Stimulated activated CD8-positive, alpha-beta memory T cell treated with anti-CD3 and anti-CD28 coated beads, Interleukin-7, amount 100 ng/mL, for 48 hours (primary cell): ENCODE measurements at places on chromosomes 2 and 18.

- no peak for DNase-seq
Measured at GRCh38 chr2:29759360-29759759, 162.0 kb downstream of the ALK start.

DNA sequence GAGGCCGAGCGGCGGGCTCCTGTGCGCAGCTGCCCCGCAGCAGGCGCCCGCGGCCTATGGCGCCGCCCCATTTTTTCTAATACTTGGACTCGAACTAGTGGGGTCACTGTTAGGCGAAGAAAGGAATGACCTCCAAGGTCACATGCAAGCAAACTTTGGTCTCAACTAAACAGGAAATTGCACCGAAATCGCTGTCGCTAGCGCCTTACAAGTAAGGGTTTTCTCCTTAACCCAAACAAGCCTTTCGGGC is 339 bp downstream of the ACAA2 start:
- DNase-seq, result no peak

DNA sequence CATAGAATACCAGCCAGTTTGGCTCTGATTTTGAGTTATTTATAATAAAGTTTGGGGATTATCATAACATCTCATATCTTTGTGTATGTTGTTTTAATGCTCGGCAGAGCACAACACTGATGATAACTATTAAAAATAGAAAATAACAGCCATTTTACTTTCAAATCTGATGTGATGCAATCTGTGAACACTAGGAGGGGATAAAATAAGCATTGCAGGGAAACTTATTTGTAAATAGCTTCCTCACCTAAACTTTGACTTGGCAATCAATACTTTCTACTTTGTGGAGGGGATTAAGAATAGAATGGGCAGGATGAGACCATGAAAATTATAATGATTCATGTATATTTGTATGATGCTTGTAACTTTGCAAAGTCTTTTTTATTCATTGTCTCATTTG is 54.4 kb downstream of the USP14 start:
- DNase-seq, result no peak

GRCh38 chr2:205642599-205643356 is 39.5 kb upstream of the NRP2 start:
- DNase-seq, result no peak

DNA sequence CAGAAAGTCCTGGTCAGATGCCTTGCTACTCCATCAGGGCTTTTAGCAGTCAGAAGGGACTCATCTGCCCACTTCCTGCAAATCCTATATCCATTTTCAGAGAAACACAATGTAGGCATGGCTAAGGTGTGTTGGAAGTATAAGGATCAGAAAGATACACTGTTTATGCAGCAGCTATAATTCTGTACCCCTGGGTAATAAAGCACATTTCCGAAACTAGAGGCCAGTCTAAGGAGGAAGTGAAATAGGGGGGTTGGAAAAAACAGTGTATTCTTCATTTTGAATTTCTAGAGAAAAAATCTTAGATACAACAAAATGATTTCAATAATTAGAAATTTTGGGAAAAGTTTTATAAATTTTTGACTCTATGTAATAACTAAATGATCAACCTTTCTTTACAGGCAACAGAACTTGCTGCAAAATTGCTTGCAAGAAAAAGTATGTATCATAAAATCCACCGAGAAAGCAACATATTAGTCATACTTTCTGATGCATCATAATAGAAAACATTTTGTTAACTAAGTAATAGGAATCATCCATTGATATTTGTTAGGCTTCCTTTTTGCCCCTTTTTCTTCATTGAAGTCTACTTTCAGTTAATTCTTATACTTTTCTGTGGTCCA is 47.4 kb downstream of the FSIP2 start:
- DNase-seq, result no peak

- DNase-seq, result no peak
Measured at GRCh38 chr2:877747-878146, 72.9 kb upstream of the SNTG2 start.

DNA sequence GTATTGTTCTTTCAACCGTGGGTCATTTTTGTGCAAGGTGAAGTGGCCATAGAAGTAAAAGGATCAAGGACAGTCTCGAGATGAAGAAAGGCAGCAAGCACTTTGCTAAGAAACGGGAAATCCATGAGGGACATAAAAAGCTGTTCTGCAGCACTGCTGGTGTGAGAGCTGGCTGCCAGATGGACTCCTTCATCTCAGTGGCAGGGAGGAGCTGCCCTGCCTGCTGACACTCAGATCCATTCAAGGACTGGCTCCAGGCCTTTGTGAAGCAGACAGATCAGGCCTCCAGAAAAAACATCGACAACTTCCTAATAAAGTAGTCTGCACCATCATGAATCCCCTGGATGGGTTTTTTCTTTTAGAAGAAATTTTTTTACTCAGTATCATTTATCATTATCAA is 29.5 kb downstream of the RMC1 start:
- no peak for DNase-seq

- no peak for DNase-seq
Measured at GRCh38 chr2:174776675-174777074, 12.4 kb upstream of the CHRNA1 start.

- DNase-seq, result no peak
Measured at GRCh38 chr2:59176737-59177136, 935.6 kb upstream of the FANCL start.

GRCh38 chr2:96085541-96086355 is 30.6 kb downstream of the ADRA2B start:
- DNase-seq, result no peak

DNA sequence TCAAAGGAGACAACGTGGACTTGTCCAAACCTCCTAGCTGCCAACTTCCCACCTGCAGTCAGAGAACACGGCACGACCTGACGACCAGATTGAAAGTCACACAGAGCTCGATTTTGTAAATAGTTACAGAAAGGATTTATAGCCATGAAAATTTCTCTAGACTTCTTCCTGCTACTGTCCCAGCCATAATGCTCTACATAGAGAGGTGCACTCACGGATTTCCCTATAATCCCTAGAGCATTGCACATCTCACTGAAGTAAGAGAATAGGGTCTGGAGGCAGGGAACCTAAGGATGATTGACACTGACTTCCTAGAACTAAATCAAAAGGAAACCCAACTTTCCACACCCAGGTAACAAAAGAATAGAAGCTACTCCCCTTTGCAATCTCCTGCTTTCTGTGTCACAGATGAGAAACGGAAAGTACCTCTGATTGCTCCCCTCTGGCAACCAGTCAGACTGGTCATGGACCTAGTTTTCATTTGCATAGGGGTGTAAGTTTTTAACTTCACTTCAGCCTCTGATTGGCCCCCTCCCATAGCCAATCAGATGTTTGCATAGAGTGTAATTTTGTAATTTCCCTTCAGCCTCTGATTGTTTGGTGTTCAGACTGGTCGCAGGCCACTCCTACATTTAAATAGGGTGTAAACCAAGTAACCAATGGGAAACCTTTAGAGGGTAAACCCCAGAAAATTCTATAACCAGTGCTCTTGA is 58.6 kb upstream of the FBXO11 start:
- DNase-seq, result no peak

GRCh38 chr2:141439524-141439923 is 691.3 kb downstream of the LRP1B start:
- no peak for DNase-seq

DNA sequence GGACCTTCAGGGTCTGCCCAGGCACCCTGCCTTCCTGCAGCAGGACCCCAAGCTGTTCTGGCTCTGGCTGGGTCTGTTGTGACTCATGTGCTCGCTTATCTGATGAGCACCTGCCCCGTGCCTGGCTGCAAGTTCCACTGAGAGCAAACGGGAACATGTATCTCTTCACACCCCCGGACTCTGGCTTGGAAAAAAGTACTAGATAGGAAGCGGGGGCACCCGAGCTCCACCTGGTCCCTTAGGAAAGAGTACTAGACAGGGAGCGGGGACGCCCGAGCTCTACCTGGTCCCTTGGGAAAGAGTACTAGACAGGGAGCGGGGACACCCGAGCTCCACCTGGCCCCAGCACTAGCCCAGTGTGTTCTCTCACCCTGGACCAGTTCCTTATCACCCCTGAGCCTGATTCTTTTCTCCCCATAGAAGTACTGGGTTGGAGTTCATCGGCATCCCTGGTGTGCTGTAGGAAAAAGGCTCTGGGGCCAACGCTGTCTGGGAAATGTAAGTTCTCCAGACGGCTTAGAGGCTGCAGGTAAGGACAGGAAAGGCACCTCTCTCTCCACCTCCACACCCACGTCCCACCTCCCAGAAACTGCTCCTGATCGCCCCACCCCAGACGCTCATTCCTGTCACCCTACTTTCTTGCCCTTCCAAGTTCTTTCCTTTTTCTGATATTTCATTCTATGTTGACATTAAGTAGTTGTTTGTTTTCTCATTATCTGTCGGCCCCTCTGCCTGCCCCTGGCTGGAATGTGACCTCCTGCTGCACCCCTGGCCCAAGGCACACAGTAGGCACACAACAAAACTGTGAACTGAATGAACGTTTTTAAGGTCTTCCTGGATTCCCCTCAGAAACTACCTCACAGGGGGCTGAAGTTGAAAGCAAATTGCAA is 40.2 kb downstream of the HDAC4 start:
- DNase-seq, result no peak

GRCh38 chr2:104849618-104850141 is 4.2 kb upstream of the POU3F3 start:
- DNase-seq, result no peak

GRCh38 chr2:15820257-15820566 is 120.1 kb upstream of the MYCN start:
- no peak for DNase-seq

- no peak for DNase-seq
Measured at GRCh38 chr2:232883116-232883721, 13.2 kb downstream of the SNORC start.

DNA sequence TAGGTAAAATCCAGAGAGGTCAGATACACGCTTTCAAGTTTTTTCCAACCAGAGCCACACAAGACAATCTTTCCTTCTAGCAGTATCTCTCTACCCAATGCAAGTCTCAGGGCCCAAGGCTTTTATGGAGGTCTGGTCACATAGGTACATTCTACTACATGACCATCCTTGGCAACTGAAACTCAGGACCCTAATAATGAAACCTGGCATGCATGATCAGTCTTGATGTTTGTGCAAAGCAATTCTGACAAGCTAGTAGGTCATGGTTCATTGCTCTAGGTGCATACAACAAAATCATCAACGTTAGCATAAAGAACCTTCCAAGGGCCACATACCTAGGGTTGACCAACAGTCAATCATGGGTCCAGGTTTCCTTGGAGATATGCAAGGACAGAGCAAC is 33.2 kb upstream of the CCDC88A start:
- DNase-seq, result no peak

DNA sequence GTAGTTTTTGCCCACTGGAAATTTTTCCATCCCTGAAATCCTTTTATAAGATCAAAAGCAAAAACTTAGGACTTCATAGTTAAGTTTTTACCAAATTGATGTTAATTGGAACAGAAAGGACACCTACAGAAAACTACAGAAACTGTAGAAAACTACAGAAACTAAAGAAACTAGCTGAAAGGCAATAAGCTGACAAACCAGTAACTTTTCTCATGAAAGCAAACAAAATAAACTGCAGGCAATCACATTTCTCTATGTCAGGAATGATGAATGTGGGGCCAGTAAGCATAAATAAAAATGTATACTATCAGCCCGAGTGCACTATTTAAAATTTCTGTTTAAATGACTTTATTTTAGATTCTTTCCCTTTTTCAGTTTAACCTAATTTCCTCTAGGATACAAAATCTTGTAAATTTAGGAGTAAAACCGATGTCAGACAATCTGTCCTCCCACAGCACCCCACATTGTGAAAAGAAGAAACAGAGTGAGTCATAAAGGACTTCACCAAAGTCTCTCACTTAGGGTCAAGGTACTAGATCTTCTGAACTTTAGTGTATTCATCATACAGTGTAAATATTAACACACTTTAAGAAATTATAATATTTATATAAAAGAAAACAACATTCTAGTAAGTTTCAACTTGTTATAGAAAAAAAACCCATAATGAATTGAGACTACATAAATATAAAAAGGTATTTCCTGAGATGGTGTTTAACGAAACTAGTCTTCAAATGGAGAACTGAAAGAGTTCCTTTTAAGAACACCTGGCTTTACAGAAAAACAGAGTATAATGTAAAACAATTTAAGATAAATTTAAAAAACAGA is 46.6 kb downstream of the USP40 start:
- DNase-seq, result no peak

- DNase-seq, result no peak
Measured at GRCh38 chr18:31497836-31498573, at the start of gene DSG2. DSG2 (plus strand) TSS chr18:31498177; CDS start chr18:31498252, 75 bp downstream.

- no peak for DNase-seq
Measured at GRCh38 chr2:238699307-238700116, 148.4 kb upstream of the TWIST2 start.

DNA sequence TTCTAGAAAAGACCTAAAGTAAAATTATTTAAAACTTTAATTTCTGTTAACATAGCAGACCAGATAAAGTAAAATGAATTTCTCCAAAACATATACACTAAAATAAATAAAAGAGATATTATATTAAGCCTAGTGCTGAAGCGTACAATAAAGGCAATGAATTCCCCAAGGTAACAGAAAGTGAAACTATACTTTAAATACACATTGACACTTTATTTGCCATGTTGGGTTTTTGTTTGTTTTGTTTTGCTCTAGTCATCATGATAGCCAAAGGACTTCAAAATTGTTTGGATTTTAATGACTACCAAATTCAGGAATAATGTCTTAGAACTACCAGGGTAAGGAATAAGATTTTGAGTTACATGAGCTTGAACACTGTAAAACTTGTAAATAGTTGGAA is 413.3 kb downstream of the LRRTM4 start:
- no peak for DNase-seq

DNA sequence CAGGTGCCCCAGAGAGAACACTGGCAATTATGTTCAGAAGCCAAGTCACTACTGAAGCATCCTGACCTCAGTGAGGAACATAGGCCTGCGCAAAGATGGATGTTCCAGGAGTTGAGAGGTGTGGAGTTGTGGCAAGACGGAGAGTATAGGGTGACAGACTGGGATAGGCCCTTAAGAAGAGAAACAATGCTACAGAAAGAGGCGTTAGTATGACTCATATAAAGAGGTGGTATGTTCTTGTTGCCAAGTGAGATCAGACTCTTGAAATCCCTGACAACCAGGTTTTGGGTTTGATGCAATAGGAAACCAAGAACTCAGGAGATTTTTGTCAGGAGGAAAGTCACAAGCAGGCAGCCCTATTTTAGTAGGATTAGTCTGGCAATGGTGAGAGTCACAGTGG is 185.6 kb downstream of the RIT2 start:
- DNase-seq, result no peak

DNA sequence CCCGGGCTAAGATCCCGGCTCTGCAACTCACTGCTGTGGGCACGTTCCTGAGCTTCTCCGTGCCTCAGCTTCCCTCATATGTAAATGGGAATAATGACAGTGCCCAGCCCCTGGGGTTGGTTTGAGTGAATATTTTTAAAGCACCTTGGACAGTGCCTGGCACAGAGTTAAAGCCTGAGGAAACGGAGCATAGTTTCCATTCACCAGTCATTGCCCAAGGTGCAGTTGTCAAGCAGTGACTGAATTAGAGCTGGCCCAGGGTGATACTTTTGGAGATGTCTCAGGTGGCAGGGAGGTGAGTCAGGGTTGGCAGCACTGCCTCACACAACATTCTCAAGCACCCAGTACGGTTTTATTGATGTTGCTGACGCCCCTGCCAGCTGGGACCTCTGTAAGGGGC is 12.2 kb downstream of the TMEM177 start:
- DNase-seq, result no peak
